ENCODE measurements at places on chromosomes 12 and 14.

GRCh38 chr12:94202245-94203180, 54.1 kb downstream of the PLXNC1 start:
- no peak for DNase-seq

DNA sequence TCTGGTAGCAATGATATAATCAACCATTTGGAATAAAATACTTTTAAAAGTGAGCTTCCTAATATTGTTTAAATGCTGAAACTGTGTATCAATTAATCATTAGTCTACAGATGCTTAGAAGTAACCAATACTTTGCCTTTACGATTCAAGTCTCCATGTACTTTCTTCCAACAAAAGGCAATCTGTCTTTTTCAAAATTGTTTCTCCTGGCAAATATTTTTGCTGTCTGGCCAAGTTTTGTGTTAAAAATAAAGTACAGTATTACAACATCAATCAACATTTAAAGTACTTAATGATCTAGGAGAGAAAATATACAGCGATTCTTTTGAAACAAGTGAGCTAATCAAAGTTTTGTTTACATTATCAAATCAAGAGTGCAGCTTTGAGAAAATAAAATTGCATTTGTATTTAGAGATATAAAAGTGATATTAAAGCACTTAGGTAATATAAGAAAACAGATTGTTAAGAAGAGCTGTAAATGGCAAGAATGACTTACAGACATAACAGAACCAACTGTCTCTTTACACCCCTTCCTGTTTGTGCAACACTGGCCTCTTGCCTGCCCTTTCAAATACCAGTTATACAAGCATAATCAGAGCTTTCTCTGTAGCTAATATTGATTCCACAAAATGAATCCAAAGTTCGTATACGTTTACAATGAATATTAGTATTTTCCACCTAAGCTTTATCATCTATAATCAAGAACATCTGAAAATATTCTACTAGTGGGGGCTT, 38.2 kb upstream of the FBLN5 start:
- DNase-seq: no peak

GRCh38 chr12:85356596-85357385, 76.8 kb downstream of the ALX1 start:
- no peak for DNase-seq

DNA sequence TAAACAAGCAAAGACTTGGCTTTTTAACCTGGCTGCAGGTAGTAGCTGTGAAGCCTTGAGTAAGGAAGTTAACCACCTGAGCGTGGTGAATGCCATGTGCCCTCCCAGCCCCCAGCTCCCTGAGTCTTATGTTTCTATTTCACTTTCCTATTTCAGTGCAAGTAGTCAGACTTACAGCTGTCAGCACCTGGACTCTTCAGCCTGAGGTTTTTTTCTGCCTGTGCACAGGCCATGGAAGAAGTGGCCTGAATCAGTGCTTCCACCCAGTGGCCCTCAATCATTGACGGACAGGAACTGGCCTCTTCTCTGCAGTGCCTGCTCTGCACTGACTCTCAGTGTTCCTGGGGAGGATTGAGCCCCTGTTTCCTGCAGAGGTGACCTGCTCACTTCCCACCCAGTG, 796.4 kb downstream of the MED13L start:
- no peak for DNase-seq

- no peak for DNase-seq
These were observed 63.3 kb upstream of the TBX3 start for GRCh38 chr12:114747012-114747858.

- DNase-seq: no peak
These were observed 1.6 kb upstream of the TFCP2 start for GRCh38 chr12:51174501-51174900.

DNA sequence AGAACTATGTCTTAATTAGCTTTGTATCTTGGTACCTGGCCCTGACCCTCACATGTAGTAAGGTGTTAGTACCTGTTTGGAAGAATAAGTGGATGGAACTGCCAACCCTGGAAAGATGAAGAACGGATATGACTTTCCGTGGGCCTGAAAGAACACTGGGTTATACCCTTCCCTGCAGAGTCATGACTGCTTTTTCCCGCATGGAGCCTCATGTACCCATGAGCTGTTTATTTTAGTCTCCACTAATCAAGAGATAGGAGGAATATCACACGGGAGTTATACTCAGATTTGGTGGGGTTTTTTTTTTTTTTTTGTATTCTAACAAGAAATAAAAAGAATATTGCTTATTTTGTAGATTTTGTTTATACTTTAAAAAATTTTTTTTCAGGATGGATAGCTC, 15.9 kb downstream of the DLST start:
- no peak for DNase-seq

- no peak for DNase-seq
These were observed 56.1 kb downstream of the SLC35F4 start for GRCh38 chr14:57809808-57810207.

- no peak for DNase-seq
These were observed 2.0 kb downstream of the DDIT3 start for GRCh38 chr12:57518176-57518919.

- no peak for DNase-seq
These were observed 133.7 kb upstream of the RTL1 start for GRCh38 chr14:101037021-101037817.
